H1 (cell line): ENCODE measurements at places on chromosomes 1 and 21. TPM values are rescaled to one million over a fixed set of nuclear protein-coding genes. Genes with fewer than 3 reads are reported as not detected.

SAMD11 gene
- 0.25 and 0.30 TPM in 2 replicates for total RNA-seq

DNA sequence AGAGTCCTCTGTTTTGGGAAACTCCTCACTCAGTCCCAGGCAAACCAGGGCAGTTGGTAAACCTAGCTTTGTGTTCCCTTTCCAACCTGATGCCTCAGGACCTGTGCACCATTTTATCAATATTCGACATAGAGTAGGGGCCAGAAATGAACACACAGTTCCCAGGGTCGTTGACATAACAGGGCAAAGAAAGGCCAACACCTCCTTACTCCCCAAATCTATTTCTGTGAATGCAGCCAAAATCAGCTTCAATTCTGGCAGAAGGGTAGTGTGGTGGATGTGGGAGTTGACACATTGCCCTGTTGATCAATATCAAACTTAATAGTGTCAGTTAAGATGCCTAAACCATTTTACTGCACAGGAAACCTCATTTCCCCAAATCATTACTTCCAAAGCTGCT lies 104.6 kb upstream of the SPATA6 start:
- no peaks in the 10 kb centered on the region for H3K36me3 ChIP-seq
- no peak overlapping the region for H3K4me3 ChIP-seq
- no peak for DNase-seq
- H3K27ac ChIP-seq: no peak overlapping the region

DNA sequence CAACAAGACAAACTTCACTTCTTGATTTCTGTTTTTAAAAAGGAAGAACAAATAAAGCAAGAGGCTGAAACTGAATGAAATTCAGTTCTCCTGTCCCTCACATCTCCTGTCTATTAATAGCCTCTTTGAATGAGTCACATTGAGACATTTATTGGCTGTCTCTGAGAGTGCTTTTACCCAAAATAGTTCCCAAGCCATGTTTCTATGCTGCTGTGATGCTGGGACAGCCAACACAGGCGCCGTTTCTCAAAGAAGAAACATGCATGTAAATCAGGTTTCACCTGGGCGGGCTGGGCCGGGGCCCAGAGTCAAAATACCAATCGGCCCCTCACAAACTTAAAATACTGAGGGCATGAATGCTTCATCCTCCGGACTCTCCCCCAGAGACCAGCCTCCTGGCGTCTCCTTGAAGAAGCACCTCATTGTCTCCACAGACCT lies 105.2 kb downstream of the EDEM3 start:
- H3K27me3 ChIP-seq: no peaks in the 10 kb centered on the region
- H3K4me1 ChIP-seq: no peaks in the 10 kb centered on the region
- no peak overlapping the region for H3K27ac ChIP-seq
- no peak overlapping the region for H3K4me3 ChIP-seq
- no peak for DNase-seq

GRCh38 chr1:65505547-65506300 lies 85.3 kb downstream of the LEPR start:
- no peak overlapping the region for H3K27ac ChIP-seq
- H3K36me3 ChIP-seq: no peaks in the 10 kb centered on the region
- peaks cover 3% of the 10 kb centered on the region; the same call in 1 of the 2 replicates for H3K4me1 ChIP-seq
- no peaks in the 10 kb centered on the region for H3K27me3 ChIP-seq
- no peak for DNase-seq
- no peak overlapping the region for H3K4me3 ChIP-seq

GRCh38 chr21:43268086-43268803 lies 99.4 kb downstream of the CRYAA start:
- DNase-seq: no peak
- H3K4me3 ChIP-seq: no peak overlapping the region
- H3K36me3 ChIP-seq: no peaks in the 10 kb centered on the region
- no peaks in the 10 kb centered on the region for H3K27me3 ChIP-seq
- H3K27ac ChIP-seq: no peak overlapping the region
- H3K4me1 ChIP-seq: no peaks in the 10 kb centered on the region

DNA sequence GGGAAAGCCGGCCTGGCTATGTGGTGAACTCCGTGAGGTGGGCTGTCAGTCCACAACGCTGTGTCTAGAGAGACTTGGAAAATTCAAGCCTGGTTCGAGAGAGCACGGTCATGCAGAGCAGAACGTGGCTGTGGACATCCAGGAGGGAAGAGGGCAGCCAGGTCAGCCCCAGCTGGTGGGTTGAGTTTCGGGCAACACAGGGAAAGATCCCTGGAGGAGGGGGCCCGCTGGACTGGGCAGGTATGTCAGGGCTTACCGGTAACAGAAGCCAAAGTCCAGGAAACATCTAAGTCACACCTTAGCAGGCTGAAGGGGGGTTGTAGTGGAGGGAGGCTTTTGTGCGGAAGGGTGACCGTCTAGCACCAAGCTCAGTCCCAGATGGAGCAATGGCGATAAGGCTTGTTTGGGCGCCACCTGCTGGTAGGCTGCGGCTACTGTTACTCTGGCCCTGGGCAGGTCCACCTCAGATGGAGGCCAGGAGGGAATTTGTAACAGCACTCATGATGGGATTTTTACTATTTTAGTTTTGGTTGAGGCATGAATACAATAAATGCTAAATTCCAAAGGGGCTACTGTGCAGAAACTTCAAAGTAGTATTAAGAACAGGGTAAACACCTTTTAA lies 143.3 kb upstream of the ZNF644 start:
- no peak overlapping the region for H3K27ac ChIP-seq
- no peaks in the 10 kb centered on the region; the same call in 1 of the 2 replicates for H3K27me3 ChIP-seq
- no peak overlapping the region for H3K4me3 ChIP-seq
- no peaks in the 10 kb centered on the region for H3K36me3 ChIP-seq
- no peaks in the 10 kb centered on the region for H3K4me1 ChIP-seq

DNA sequence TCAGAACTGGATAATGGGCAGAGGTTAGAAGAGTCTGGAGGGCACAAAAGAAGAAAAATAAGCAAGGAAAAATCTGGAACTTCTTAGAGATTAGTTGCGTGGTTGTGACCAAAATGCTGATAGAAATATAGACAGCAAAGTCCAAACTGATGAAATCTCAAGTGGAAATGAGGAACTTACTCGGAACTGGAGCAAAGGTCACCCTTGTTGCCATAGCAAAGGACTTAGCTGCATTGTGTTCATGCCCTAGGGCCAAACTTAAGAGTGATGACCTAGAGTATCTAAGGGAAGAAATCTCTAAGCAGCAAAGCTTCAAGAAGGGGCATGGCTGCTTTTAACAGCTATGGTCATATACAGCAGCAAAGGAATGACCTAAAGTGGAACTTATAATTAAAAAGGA lies 180.0 kb downstream of the TTLL7 start:
- no peak overlapping the region for H3K27ac ChIP-seq
- no peaks in the 10 kb centered on the region for H3K27me3 ChIP-seq
- no peaks in the 10 kb centered on the region for H3K4me1 ChIP-seq
- no peaks in the 10 kb centered on the region for H3K36me3 ChIP-seq
- DNase-seq: no peak
- H3K4me3 ChIP-seq: no peak overlapping the region

- H3K27me3 ChIP-seq: no peaks in the 10 kb centered on the region
- no peaks in the 10 kb centered on the region for H3K36me3 ChIP-seq
- no peak overlapping the region for H3K27ac ChIP-seq
These were observed 22.1 kb upstream of the NFASC start for GRCh38 chr1:204848579-204848978.

GRCh38 chr1:43313771-43314170 lies 13.0 kb downstream of the TIE1 start:
- H3K4me1 ChIP-seq: no peaks in the 10 kb centered on the region
- H3K36me3 ChIP-seq: no peaks in the 10 kb centered on the region
- no peak for DNase-seq

DNA sequence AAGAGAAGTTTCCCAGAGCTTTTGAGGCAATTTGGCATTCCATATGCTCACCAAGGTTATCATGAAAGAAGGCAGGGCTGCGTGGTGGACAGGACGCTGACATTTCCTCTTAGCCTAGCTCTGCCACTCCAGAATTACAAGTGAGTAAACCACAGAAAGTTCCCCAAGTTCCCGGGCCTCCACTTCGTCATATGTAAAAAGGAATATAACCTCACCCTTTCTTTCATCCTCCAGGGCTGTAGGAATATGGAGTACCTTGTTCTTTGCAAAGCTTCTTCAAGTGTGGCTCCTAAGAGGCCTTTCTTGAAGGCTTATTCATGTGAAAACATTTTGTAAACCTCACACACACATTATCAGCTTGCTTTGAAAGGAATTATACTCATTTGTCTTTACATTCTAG lies 210.2 kb downstream of the GREM2 start:
- no peaks in the 10 kb centered on the region for H3K27me3 ChIP-seq
- no peaks in the 10 kb centered on the region for H3K36me3 ChIP-seq
- H3K4me3 ChIP-seq: no peak overlapping the region
- H3K4me1 ChIP-seq: 0 out of 2 replicates have a peak, but pooled peaks cover 2% of the 10 kb centered on the region
- no peak for DNase-seq

SPRR2F gene
- 1.0 and 1.1 TPM in 2 replicates for total RNA-seq

GRCh38 chr1:245094092-245094491 lies 60.7 kb upstream of the KIF26B start:
- H3K27ac ChIP-seq: no peak overlapping the region
- H3K27me3 ChIP-seq: no peaks in the 10 kb centered on the region
- no peaks in the 10 kb centered on the region for H3K4me1 ChIP-seq
- no peak overlapping the region for H3K4me3 ChIP-seq
- no peak for DNase-seq

DNA sequence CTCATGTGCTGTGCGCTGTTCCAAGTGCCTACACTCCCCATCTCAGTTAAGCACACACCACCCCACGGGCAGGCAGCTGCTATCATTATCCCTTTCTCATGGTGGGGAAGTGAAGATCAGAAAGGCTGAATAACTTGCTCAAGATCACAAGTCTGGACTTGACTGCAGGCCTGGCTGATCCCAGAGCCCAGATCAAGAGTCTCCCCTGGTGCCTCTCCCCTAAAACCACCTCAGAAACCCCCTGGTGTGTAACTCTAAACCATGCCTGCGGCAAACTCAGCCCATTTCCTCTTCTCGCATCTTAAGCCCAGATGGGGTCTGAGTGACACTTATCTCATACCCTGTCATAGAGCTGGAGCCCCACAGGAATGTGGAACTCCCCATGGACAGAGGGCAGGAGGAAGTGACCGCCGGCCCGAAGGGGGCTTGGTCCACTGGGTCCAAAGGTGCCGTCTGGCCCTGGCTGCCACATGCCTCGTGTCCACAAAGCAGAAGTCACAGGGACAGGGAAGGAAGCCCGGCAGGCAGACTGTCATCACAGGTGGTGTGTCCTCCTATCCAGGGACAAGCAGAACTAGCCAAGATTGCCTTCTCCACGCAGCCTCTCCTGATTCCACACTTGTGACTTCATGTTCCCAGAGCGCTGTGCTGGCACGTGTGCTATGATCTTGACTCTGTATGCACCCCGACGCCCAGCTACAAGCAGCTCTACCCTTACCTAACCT lies 92.1 kb downstream of the SYF2 start:
- H3K4me1 ChIP-seq: peaks cover 5% of the 10 kb centered on the region; the same call in 1 of the 2 replicates
- H3K27me3 ChIP-seq: no peaks in the 10 kb centered on the region

DNA sequence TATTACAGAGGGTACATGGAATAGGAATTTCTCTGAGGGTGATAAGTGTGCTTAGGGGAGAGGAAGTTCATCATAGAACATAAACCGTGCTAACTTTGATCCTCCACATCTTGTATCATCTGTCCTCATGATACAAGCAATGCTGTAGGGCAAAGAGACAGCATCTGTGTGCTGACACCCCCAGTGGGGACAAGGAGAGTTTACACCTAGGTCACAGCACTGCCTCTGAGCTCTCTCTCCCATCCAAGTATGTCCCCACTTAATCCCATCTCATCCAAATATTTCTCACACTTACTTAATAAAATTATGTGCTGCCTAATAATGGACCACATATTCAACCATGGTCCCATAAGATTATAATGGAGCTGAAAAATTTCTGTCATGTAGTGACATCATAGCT lies 4.3 kb upstream of the TEDDM1 start:
- H3K4me3 ChIP-seq: no peak overlapping the region
- no peak overlapping the region for H3K27ac ChIP-seq
- no peak for DNase-seq
- no peaks in the 10 kb centered on the region for H3K27me3 ChIP-seq
- no peaks in the 10 kb centered on the region for H3K4me1 ChIP-seq

- H3K4me3 ChIP-seq: no peak overlapping the region
- no peak for DNase-seq
- H3K27ac ChIP-seq: no peak overlapping the region
These were observed 14.1 kb upstream of the LMNA start for GRCh38 chr1:156100205-156100995.
